Omental fat pad (tissue), 4 donors: ENCODE measurements at places on chromosomes 1 and 21. TPM values are rescaled to one million over a fixed set of nuclear protein-coding genes. Genes with fewer than 3 reads are reported as not detected.

The SAMSN1 gene
- 48.4 TPM for total RNA-seq

The STMN1 gene
- total RNA-seq, result 29.4 TPM

The NFASC gene
- 10.6 TPM for total RNA-seq

The FMO4 gene
- total RNA-seq, result 1.8 TPM

- no peak for DNase-seq
Observed at GRCh38 chr1:32447469-32448185, 17.2 kb upstream of the ZBTB8B start.

GRCh38 chr1:240991230-240991629 is 365.8 kb downstream of the RGS7 start:
- DNase-seq, result no peak

DNA sequence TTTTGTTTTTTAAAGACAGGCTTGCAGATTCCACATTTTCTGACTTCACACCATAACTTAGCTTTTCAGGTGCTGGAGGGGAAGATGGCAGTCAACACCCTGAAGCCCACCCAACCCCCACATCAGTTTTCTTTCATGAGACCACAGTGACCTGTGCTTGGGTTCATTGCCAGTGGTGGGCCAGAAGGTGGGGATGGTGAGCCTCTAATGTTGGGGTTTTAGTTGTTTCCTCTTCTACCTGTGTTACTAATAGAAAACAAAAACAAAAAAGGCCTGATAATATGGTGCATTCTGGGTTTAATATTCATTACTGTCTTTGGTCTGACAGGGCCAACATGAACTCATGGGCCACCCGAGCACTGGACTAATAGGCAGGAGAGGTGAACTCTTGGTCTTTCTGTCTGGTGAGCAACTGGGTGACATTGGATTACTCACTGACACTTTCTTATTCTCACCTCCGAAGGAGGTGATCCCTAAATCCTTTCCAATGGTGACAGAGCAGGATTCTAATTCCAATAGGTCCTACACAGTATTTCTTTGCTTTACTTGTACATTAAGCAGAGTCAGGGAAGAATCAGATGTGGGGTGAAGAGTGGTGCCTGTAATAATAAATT is 132.8 kb downstream of the CLIC6 start:
- DNase-seq, result no peak

GRCh38 chr1:68141071-68142021 is 90.9 kb upstream of the DIRAS3 start:
- DNase-seq, result no peak

DNA sequence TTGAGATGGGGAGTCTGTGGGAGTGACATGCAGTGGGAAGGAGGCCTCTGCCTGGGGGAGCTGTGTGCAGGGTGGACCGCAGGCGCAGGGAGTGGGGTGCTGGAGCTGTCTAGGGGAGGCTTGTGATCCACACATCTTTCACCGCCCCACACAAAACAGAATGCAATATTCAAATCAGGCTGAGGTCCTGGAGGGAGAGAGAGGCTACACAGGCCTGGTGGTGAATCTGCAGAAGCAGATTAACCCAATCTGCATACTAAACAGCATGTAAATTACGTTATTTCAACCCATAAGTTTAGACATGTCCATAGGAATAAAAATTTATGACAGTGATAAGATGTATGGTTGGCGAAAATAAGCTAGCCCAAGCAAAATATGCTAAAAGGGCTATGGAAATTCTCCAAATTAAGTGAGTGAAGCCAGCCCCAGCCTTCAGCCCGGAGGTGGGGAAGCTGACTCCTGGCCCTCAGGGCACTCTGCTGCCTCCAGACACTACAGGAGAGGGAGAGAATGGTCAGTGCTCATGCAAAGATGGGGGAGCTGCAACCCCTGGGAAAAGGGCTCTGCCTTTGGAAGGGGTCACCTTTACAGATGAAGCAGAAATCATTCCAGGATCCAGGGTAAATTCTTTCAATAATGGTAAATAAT is 156.2 kb upstream of the CTTNBP2NL start:
- DNase-seq, result no peak

DNA sequence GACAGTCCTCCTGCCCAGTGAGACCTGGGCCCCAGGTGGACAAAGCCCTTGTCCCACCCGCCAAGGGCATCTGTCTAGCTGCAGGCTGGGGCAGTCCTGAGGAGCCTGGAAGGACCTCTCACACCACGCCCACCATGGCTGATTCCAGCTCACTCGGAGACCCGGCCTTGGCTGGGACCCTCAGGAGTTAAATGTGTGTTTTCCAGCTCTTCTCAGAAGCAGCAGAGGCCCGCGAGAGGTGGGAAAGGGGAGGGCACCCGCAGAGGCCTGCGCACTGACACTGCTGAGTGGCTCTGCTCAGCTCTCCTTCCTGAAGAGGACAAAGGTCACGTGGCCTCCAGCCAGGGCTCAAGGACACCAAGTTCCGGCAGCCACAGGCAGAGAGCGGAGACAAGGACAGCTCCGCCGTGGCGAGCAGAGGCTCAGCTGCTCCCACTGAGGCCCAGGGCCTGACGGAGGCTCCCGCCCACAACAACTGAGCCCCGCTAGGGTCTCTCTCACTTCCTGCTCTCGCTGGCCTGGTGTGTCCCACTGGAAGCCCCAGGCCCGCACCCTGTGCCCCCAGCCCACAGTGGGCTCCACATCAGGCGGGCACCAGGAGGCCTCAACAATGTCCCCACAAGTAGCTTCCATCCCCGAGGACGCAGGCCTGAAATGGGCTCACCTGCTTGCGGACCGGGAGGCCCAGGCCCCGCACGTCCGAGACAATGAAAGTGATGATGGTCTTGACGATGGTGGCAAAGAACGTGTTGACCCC is 16.9 kb downstream of the SLC19A1 start:
- no peak for DNase-seq
